Stimulated activated effector memory CD8-positive, alpha-beta T cell treated with anti-CD3 and anti-CD28 coated beads, Interleukin-12 subunit alpha, Interleukin-12 subunit beta, amount 100 ng/mL, for 72 hours (primary cell): ENCODE measurements at places on chromosomes 4 and X.

GRCh38 chr4:6777636-6778281, 4.8 kb upstream of the KIAA0232 start:
- DNase-seq: no peak

GRCh38 chr4:79078339-79078738, 139.1 kb upstream of the PAQR3 start:
- no peak for DNase-seq

DNA sequence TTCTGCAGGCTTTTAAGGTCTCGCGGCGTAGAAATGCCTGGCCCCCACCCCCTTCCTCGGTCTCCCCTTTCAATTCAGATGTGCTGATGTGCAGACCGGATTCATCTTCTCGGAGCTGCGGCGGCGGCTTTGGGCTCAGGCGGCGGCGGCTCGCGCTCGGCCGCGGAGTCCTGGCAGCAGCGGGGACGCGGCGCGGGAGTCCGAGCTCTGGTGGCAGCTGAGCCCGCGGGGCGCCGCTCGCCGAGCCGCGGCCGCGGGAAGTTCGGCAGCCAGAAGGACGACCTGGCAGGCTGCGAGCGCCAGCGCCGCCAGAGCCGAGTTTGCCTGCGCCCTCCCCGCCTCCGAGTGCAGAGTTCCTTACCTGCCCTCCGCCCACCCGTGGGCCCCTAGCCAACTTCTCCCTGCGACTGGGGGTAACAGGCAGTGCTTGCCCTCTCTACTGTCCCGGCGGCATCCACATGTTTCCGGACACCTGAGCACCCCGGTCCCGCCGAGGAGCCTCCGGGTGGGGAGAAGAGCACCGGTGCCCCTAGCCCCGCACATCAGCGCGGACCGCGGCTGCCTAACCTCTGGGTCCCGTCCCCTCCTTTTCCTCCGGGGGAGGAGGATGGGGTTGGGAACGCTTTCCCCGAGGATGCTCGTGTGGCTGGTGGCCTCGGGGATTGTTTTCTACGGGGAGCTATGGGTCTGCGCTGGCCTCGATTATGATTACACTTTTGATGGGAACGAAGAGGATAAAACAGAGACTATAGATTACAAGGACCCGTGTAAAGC, 448 bp downstream of the TLL1 start:
- no peak for DNase-seq

- DNase-seq: no peak
These were observed 2.7 kb upstream of the ALAS2 start for GRCh38 chrX:55033429-55033828.

DNA sequence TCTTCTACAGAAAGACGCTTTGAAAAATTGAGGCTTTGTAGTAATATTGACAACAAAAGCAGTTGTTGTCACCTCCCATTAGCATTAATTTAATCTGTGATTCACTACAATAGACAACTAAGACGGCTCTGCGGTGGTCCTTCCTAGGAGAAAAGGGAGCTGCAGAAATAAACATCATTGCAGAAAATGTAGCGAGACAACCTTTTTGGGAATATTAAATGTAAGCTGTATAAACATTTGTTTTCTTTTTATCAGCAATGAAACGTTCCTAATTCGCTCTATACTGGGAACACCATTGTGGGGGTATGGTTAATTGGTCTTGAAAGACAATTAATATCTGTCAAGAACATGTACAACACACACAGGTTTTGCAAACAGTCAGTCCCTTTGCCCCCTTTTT, 583.3 kb upstream of the TENM3 start:
- no peak for DNase-seq
